ENCODE measurements at places on chromosomes 3 and 15.

- H3K27ac ChIP-seq: no peak overlapping the region
- H3K27me3 ChIP-seq: no peaks in the 10 kb centered on the region
- no peaks in the 10 kb centered on the region for H3K36me3 ChIP-seq
- H3K4me3 ChIP-seq: no peak overlapping the region
- DNase-seq: no peak
Measured at GRCh38 chr3:55161231-55161630, 233.4 kb upstream of the LRTM1 start.

- H3K4me3 ChIP-seq: no peak overlapping the region
- DNase-seq: no peak
Measured at GRCh38 chr3:72093992-72094334, 309.0 kb upstream of the PROK2 start.

GRCh38 chr3:127959873-127960272, 44.8 kb downstream of the KBTBD12 start:
- peaks cover 27% of the 10 kb centered on the region for H3K27me3 ChIP-seq
- H3K4me3 ChIP-seq: no peak overlapping the region
- no peaks in the 10 kb centered on the region for H3K4me1 ChIP-seq
- DNase-seq: no peak
- no peaks in the 10 kb centered on the region for H3K36me3 ChIP-seq
- H3K27ac ChIP-seq: no peak overlapping the region

GRCh38 chr15:32668942-32669341, 27.4 kb downstream of the SCG5 start:
- no peak overlapping the region for H3K27ac ChIP-seq
- DNase-seq: no peak
- no peak overlapping the region for H3K4me3 ChIP-seq
- H3K27me3 ChIP-seq: no peaks in the 10 kb centered on the region
- no peaks in the 10 kb centered on the region for H3K4me1 ChIP-seq
- H3K36me3 ChIP-seq: peaks cover under 1% of the 10 kb centered on the region

DNA sequence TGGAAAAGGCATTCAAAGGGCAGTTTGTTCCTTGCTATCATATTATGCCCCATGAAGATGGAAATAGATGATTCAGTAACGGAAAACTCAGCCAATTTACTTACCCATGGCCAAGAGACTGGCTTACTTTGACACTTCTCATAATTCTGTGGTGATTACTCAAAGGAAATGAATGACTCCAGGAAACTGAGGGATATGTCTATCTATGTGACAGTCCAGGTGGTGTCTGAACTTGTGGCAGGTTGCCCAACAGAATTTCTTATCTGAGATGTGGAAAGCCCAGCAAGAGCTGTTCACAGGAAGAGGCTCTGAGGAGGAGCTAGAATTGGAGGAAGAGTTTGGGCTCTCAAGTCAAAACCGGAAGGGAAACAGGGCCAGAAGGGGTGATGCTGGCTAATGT, 91.2 kb downstream of the KCNAB1 start:
- H3K27me3 ChIP-seq: peaks cover 24% of the 10 kb centered on the region
- DNase-seq: no peak
- peaks cover 2% of the 10 kb centered on the region for H3K4me1 ChIP-seq
- no peak overlapping the region for H3K4me3 ChIP-seq
- H3K36me3 ChIP-seq: no peaks in the 10 kb centered on the region
- H3K27ac ChIP-seq: no peak overlapping the region

DNA sequence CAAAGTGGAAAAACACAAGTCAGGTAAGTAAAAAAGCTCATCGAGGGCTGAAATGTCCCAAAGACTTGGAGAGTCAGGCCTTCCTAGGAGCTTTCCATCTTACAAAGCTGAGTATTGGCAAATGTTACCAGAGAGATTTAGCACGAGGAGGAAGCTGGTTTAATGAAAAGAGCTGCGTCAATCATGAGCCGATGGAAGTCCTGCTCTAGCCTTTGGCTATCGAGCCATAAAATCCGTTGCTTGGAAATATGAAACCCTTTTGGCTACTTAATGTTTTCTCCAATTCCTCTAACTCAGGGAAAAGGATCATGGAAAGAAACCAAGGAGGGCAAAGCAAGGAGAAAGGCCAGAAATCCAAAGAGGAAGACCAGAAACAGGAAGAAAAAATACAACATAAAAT, 1074.6 kb downstream of the FHIT start:
- no peak overlapping the region for H3K4me3 ChIP-seq
- DNase-seq: no peak
- H3K4me1 ChIP-seq: peaks cover 6% of the 10 kb centered on the region
- no peaks in the 10 kb centered on the region for H3K27me3 ChIP-seq
- H3K27ac ChIP-seq: no peak overlapping the region
- no peaks in the 10 kb centered on the region for H3K36me3 ChIP-seq

- no peaks in the 10 kb centered on the region for H3K4me1 ChIP-seq
- H3K27me3 ChIP-seq: no peaks in the 10 kb centered on the region
- no peaks in the 10 kb centered on the region for H3K36me3 ChIP-seq
Measured at GRCh38 chr3:87313641-87314040, 37.3 kb upstream of the POU1F1 start.

DNA sequence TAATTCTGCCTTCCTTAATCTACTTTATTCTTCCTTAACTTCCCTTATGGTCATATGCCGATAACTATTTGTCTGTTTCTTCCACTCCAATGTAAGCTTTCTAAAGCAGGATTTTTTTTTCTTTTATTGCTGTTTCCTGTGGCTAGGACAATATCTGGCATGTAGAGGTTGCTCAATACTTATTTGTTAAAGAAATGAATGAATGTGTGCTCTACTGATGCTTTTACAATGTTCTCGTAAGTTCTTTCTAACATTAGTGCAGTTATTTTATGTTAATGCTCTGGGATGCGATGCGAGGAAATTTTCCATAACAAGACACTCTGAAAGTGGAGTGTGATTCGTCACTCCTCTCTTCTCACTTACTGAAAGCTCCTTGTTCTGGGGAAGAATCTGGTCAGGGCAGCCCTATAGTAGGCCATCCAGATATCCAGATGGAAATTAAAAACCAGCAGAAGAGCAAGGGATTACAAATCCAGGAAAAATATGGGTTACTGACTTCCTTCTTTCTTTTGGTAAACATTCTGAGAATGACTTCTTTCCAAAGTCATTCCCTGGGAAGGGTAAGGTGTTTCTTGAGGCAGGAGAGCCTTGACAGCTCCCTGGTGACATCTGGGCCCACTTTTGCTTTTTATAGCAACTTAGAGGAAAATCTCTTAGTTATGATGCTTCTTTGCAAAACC, 420.4 kb downstream of the PDCD6IP start:
- H3K4me3 ChIP-seq: no peak overlapping the region
- no peaks in the 10 kb centered on the region for H3K4me1 ChIP-seq
- peaks cover 6% of the 10 kb centered on the region for H3K27me3 ChIP-seq
- no peak for DNase-seq

GRCh38 chr3:60770532-60770931, 480.7 kb downstream of the FHIT start:
- H3K36me3 ChIP-seq: no peaks in the 10 kb centered on the region
- H3K27me3 ChIP-seq: no peaks in the 10 kb centered on the region
- H3K4me3 ChIP-seq: no peak overlapping the region
- no peaks in the 10 kb centered on the region for H3K4me1 ChIP-seq
- no peak overlapping the region for H3K27ac ChIP-seq

DNA sequence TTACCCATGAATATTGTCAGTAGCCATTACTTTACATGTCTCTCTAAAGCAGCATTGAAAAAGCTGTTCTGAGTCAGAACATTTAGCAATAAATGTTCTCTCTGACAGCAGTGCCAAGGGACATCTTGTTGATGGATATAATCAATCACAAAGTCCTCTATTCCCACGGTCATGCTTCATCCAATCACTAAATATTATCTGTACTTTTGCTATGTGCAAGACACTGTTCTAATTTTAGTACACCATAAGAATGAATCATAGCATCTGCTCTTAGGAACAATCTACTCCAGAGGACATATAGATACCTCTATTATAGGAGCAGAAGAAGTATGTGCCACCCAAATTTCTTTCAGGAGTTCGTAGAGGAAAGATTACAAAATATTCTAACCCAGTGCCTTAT, 142.5 kb upstream of the MBNL1 start:
- H3K36me3 ChIP-seq: no peaks in the 10 kb centered on the region
- H3K4me3 ChIP-seq: no peak overlapping the region
- DNase-seq: no peak
- no peak overlapping the region for H3K27ac ChIP-seq
